Kidney tubule cell (primary cell): ENCODE measurements at places on chromosomes 12 and 14.
A peak's percentile ranks its signal among the peaks of the same experiment; 100 is the strongest.

DNA sequence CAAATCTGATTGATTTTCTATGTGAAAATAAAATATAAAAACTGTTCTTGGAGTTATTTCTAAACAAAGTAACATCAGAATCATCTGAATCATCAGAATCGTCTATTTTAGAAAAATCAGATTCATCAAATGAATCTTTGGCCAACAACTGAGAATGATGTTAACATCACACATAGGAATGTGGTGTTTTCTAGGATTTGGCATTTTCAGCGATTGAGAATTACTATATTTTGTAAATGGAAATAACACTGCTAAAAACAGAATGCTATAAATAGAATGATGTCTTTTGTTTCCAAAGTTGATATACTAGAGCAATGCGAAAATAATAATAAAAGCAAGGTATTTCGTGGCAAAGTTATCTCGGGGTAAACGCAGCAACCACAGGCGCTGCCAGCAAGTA lies 73.9 kb upstream of the EVL start:
- no peak for DNase-seq

- DNase-seq: no peak
Measured at GRCh38 chr12:22477894-22478287, 66.5 kb downstream of the C2CD5 start.

GRCh38 chr12:92619026-92619425 lies 83.8 kb upstream of the PLEKHG7 start:
- DNase-seq: no peak

GRCh38 chr12:19190292-19191031 lies 60.9 kb downstream of the PLEKHA5 start:
- DNase-seq: peak; percentile 61

GRCh38 chr14:42187846-42188245 lies 581.2 kb downstream of the LRFN5 start:
- no peak for DNase-seq

DNA sequence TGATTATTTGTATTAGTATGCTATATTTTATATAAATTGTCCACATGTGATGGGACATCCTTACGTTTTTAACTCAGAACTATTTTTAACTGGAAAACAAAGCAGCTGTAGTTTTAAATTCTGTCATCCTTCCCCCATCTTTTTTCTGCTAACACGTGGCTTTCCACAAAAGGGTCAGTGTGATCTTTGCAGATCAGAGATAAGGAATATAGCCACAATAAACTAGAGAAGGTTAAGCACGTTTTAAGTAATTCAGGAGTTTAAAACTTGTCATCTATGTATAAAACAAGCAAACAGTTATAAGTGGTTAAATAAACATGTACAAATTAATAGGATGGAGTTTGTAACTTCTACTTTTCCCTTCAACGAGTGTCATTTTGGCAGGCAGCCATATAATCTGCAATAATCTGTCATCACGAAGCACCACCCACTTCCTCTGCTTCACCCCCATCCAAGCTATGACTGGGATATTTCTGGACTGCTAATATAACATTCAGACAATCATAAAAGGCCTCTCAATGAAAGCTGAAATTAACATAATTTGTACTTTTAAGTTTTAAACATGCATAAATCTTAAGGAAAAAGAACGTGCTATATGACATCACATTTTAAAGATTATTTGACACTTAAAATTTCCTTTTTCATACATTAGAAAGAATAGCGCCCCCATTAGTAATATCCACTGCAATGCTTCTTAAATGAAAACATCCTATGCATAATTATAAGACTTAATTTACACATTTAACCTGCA lies 15.3 kb downstream of the TAOK3 start:
- DNase-seq: no peak
